ENCODE measurements at places on chromosomes 4 and X.

GRCh38 chrX:121161501-121161933 is 114.1 kb downstream of the GLUD2 start:
- no peak for DNase-seq

GRCh38 chr4:4502694-4503311 is 39.0 kb downstream of the STX18 start:
- no peak for DNase-seq

DNA sequence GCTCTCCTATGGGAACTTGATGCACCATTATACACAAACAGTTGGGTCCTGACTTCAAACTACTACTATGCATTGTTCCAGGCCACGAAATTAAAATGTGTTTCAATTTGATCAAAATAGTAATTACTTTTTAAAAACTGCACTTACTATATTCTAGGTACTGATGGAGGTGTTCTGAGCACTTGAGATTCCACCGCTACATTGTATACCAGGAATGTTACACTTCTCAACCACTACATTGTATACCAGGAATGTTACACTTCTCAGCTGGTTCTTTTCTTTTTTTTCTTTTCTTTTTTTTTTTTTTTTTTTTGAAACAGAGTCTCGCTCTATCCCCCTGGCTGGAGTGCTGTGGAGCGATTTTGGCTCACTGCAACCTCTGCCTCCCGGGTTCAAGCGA is 77.9 kb downstream of the ELOVL6 start:
- DNase-seq: no peak

DNA sequence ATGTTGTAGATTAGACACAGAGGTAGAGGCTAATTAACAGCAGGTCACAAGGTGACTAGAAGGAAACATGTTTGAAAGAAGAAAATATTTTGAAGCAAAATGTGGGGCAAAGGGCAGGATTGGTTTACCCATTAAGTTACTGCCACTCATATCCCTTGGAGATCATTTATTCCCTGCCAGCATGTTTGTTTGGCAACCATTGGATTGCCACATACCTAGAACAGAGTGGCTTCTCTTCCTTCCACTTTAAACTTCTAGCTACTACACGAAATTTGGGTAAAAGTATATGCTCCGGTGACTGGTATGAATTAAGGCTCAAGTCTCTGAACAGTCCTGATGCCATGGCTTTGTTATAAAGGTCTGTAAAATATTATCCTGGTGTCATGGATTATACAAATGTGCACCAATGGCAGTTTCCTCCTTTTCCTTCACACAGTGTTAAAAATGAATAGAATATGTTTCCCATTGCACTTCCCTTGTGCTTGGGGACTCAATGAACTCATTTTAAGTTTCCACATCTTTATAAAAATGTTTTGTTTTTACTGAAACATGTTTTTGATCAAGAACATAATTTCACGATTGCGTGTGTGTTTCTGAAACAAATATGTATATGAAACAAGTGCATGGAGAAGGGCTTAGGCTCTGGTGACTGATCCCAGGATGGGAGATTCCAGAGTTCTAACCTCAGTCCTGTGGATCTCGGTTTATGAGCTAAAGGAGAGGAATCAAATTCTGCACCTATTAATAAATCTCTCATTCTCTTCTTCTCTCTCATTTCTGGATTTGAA is 12.3 kb downstream of the BMP3 start:
- no peak for DNase-seq

DNA sequence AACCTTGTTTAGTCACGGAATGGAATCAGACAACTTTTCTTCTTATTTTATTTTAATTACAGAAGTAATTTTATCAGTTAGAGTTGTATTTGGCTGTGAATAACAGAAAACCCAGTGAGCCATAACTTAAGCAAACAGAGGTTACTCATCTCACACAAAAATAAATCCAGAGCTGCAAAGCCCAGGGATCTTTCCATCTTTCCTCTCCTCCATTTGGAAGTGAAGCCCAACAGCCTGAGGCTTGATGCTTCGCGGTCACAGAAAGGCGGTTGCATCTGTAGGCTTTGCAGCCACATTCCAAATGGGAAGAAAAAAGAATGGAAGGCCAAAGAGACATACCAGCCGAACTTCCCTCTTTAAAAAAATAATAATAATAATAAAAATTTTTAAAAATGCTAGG is 22.6 kb downstream of the CHRNA9 start:
- DNase-seq: no peak

DNA sequence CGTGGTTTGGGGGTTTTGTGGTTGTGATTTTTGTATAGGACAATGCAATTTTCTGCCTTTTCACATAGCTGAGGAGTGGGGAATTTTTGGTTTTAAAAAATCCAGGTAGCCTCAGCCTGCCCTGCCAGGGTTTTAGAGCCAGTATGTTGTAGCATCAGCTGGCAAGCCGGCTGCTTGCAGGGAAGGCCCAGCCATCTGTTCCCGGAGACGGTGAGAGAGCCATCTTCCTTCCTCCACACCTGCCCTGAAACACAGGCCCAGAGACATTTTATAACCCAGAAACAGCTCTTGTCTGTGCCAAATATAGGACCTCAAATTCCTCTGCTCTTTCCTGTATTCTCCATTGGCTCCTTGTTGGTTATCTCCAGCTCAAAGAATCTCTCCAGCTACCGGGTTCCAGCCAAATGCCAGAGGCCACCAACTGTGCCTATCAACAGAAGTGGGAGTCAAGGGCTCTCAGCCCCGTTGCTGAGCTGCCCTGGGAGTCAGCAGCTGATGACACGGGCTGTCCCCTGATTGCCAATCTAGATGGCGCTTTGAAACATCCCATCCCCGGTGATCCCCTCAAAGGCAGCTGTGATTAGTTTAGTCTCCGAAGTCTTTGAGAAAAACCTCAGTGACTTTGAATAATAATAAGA is 595.2 kb downstream of the MID1IP1 start:
- no peak for DNase-seq

DNA sequence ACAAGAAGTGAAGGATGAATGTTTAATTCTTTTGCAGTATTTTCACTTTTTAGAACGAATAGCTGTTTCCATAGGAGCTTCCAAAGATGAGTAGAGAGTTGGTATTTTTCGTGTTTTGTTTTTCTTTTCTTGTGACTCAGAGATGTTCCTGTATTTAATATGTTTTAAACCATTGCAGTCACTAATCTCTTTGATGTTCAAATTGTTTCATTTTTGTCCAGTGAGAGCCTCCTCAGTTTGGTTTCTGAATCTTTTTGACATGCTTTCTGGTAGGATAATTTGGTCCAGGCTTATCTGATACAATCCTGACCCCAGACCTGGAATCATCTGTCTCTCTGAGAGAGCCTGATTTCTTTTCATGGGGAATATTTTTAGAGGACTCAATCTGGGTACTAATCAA is 41.6 kb downstream of the BEX3 start:
- DNase-seq: no peak

- DNase-seq: no peak
Measured at GRCh38 chr4:134251322-134251721, 49.7 kb upstream of the PABPC4L start.

GRCh38 chrX:83260288-83260687 is 247.8 kb upstream of the POU3F4 start:
- no peak for DNase-seq

GRCh38 chrX:132407691-132408090 is 81.1 kb downstream of the MBNL3 start:
- DNase-seq: no peak

DNA sequence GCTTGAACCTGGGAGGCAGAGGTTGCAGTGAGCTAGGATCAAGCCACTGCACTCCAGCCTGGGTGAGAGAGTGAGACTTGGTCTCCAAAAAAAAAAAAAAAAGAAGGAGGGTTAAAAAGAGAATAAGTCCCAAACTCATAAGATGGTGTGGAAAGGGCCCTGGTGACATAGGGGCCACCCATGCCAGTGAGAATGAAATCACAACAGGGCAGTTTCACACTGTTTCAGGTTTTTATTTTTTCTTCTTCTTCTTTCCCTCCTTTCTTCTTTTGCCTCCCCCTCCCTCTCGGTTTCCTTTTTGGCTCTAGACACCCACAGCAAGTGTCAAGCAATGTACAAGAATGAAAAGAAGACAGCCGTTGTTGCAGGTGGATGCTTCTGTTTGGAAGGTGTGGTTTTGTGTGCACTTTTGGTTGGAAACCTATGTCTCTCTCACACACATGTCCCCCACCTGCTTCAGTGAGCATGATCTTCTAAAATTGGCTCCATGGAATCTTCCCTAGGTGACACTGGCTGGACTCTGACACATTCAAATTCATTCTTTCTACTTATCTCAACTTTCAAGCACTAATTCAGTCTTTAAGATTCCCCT is 14.4 kb upstream of the TLR8 start:
- DNase-seq: no peak

- no peak for DNase-seq
Measured at GRCh38 chr4:4981427-4981826, 37.8 kb downstream of the CYTL1 start.

DNA sequence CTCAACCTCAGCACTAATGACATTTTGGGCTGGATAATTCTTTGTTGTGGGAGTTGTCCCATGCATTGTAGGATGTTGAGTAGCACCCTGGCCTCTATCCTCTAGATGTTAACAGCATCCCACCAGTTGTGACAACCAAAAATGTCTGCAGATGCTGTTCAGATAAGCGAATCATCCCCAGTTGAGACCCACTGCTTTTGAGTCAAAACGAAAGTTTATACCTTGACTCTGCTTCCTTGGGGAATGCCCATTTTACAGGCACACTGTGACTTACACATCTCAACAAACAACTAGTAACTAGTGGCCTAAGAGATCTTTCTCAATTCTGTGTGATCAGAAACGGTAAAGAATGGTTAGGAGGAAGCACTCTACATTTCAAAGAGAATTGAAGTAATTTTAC is 37.0 kb downstream of the SEPSECS start:
- DNase-seq: no peak

DNA sequence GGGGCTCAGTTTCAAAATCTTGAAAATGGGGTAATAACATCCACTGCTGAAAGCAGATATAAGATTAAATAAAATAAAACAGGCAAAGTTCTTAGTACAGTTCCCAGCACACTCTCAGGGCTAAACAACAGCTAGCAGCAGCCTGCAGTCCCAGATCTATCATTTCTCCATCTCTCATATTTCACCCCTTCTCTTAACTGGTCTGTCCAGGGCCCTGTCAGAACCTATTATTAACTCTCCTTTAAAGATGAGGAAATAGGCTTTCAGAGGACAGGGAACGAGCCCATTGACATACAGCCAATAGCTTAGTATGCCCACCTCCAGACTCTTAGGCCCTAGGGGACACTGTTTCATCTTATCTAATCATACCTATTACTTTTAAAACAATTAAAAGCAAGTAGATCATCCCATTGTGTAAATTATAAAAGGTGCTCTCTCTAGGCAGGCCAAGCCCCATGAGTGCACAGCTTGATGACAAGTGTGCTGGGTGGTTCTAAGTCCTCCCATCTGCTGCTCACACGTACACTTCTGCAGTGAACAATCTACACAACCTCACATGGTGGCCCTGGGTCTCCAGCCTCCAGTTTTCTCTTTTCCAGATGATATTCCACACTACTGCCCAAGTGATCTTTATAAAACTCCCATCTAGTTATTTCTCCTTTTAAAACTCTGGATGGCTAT is 119.0 kb downstream of the APBB2 start:
- DNase-seq: no peak

GRCh38 chr4:145935253-145936141 is 3.1 kb downstream of the ZNF827 start:
- DNase-seq: peak; percentile 36

DNA sequence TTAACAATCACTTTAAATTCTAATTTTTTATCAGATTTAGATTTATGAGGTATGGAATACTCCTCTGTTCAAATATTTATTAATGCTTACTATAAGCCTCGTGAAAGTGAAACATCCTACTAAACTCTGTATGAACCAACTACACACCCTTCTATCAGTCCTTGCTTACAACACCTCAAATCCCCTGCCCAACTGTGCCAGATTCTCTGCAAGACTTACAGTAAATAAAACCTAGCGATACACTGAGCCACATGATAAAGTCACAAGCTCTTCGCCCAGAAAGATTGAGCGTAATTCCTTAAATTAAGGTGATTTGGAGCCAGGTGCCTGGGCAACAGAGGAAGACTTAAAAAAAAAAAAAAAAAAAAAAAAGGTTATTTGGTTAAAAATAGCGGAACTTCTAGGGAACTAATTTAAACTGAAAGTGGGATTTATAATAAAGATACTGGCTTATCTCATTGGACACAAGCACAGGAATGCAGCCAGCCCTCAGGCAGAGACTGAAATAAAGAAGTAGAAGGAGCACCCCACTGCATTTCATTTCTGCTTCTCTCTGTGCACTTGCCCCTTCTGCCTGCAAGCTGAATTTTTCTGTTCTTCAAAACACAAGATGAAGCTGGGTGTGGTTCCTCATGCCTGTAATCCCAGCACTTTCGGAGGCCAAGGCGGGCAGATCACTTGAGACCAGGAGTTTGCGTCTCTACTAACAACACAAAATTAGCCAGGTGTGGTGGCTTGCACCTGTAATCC is 17.5 kb upstream of the C4orf36 start:
- no peak for DNase-seq

DNA sequence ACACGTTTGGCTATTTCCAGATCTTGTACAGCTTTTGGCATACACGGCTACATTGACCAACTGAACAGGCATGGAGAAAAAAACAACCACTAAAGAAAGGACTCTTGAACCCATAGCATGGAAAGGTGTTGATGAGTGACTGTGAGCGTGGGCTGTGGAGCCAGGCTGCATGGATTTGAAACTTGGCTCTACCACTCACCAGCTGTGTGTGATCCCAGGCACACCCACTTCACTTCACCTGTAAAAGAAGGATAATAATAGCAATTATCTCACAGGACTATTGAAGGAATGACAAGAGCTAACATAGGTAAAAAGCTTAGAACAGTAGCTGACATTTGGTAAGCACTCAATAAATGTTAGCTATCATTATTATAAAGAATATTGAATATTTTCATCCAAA is 301.7 kb upstream of the CPEB2 start:
- DNase-seq: no peak

DNA sequence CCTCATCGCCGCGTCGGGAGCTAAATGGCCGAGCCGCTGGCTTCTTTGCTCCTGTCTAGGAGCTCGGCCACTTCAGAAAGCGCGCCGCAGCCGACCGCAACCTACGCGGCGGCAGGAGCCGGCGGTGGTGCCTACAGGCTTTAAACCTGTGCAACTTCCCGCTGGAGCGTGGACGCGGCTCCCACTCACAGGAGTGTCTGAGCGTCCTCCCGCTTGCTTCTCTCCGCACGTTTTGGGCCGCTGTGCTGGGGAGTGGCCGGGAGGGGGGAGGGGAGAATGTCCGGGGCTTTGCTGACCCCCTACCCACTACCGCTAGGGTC is 1.0 kb downstream of the NHSL2 start:
- DNase-seq: no peak

GRCh38 chrX:24553011-24553410 is 87.9 kb downstream of the PDK3 start:
- no peak for DNase-seq

DNA sequence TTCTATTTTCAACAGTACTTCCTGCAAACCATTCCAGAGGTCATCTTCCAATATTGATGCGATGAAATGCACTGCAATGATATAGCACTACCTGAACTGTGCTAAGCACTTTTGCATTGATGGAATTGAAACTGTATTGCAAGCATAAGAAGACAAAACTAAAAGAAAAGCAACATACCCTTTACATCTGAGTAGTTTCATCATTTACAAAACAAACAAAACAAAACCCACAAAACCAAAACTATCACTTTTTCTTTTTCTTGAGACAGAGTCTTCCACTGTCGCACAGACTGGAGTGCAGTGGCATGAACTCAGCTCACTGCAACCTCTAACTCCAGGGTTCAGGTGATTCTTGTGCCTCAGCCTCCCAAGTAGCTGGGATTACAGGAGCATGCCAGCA is 120.1 kb upstream of the NAP1L5 start:
- DNase-seq: no peak
